ENCODE measurements at places on chromosomes 7 and 10.
A peak's percentile ranks its signal among the peaks of the same experiment; 100 is the strongest.

GRCh38 chr10:84938117-84938905 lies 609.9 kb downstream of the CCSER2 start:
- H3K27me3 ChIP-seq = no peaks in the 10 kb centered on the region
- H3K27ac ChIP-seq = no peak overlapping the region
- no peak overlapping the region for H3K4me3 ChIP-seq
- DNase-seq = no peak
- no peaks in the 10 kb centered on the region for H3K36me3 ChIP-seq
- no peaks in the 10 kb centered on the region for H3K4me1 ChIP-seq

- no peak for DNase-seq
- H3K36me3 ChIP-seq = peaks cover 47% of the 10 kb centered on the region
- no peak overlapping the region for H3K27ac ChIP-seq
- H3K4me1 ChIP-seq = peaks cover 13% of the 10 kb centered on the region
- H3K4me3 ChIP-seq = no peak overlapping the region
- no peaks in the 10 kb centered on the region for H3K27me3 ChIP-seq
Measured at GRCh38 chr7:107185716-107186115, 16.9 kb downstream of the HBP1 start.

DNA sequence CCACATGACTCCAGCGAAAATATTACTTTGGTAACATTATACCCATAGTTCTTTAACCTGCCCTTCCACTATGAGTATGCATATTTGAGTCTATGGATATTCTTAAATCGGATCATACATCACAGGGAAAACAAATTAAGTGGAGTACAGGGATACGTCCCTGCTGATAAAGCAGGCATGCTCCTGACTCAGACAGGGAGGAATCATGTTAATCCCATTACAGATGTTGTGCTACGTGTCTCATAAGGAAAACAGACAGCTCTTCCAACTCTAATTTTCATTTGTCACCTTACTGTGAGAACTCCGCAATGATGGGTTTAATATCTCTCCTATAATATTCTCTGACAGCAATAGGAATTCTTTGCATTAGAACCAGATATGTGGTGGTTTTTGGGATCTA lies 469.5 kb upstream of the POM121L12 start:
- H3K27me3 ChIP-seq = no peaks in the 10 kb centered on the region
- no peak for DNase-seq
- no peaks in the 10 kb centered on the region for H3K36me3 ChIP-seq
- H3K4me1 ChIP-seq = no peaks in the 10 kb centered on the region

DNA sequence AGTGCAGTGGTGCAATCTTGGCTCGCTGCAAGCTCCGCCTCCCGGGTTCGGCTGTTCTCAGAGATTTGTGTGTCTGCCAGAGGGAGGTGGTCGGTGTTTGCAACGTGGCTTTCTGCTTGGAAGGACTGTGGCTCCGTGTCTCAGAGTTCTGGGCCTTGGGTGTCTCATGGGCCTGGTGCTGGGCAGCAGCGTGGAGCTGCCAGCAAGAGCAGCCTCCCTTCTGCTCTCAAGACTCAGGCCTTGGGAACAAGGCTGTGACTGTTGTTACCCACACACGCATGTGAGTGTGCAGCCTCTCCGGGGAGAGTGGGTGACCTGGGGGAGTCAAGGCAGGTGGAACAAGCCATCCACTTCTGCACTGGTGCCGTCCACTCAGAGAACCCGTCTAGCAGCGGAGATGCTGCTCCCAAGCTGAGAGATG lies 52.0 kb downstream of the VIPR2 start:
- H3K27me3 ChIP-seq = no peaks in the 10 kb centered on the region
- no peak overlapping the region for H3K4me3 ChIP-seq
- DNase-seq = no peak
- H3K36me3 ChIP-seq = no peaks in the 10 kb centered on the region
- H3K4me1 ChIP-seq = peaks cover 3% of the 10 kb centered on the region

DNA sequence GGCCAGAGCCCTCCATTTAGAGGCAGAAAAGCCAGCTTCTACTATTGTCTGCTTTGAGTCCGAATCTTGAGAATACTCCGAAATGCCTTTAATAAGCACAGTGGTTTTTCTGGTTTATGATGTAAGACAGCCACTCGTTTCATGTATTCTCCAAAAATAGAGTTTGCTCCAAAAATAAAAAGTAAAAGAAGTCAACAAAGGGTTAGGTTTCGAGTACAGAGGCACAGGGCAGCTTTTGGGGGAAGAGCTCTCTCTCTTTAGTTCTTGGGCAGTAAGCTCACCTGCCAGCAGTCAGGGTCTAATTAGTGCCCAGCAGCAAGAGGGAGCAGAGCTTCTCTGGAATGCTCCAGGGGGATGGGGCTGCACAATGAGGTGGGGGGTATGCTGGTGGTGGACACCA lies 20.2 kb downstream of the CREB3L2 start:
- H3K4me1 ChIP-seq = peaks cover 38% of the 10 kb centered on the region
- no peak overlapping the region for H3K4me3 ChIP-seq
- peaks cover 4% of the 10 kb centered on the region for H3K36me3 ChIP-seq
- H3K27me3 ChIP-seq = no peaks in the 10 kb centered on the region

DNA sequence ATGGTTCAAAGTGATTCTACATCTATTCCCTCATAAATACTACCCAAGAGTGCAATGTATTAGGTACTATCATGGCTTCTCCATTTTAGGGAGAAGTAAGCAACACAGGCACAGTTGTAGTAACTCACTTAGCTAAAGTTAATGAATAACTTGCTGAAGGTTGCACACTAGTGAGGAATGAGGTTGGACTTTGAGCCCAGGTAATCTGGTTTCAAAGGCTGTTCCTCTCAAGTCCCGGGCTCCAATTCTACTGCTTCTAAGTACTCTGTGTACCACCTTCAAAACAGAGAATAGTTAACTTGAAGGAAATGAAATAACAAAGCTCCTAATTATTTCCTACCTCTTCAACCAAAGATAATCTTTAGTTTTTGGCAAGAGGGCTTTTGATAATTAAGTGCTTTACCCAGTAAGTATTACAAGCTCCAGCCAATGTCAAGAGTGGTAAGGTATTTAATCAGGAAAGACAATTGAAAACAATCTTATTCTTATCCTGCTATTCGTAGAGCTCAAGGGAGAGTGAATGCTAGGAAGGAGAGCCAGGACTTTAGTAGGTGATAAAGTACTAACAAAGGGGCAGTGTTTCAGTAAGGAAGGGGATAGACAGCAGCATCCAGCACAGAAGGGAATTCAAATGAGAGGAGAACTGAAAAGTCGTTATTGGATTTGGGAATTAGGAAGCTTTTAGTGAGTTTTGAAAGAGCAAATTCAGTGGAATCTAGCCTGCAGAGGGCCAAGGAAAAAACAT lies 158.2 kb upstream of the PTPRZ1 start:
- peak; percentile 90 for DNase-seq
- no peaks in the 10 kb centered on the region for H3K27me3 ChIP-seq
- no peaks in the 10 kb centered on the region for H3K36me3 ChIP-seq
- H3K4me1 ChIP-seq = peaks cover 28% of the 10 kb centered on the region

DNA sequence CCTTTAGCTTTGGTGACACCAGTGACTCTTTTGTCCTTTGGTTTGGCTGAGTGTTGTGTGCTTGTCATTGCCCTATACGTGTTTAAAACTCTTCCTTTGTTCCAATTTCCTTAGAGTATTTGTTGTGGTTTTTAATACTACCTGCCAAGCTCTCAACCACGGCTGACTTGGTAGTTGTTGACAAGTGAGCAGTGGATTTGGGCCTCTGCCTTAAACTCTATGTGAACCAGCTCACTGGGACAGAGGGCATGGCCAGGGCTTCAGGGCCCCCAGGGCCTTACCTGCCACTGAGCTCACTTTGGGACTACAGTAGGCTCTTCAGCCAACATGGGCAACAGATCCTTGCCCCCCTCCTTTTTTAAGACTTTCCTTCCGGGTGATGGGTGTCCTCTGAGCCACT lies 9.6 kb upstream of the DMBT1 start:
- DNase-seq = no peak
- no peaks in the 10 kb centered on the region for H3K36me3 ChIP-seq
- H3K4me3 ChIP-seq = no peak overlapping the region
- H3K27me3 ChIP-seq = no peaks in the 10 kb centered on the region
- no peak overlapping the region for H3K27ac ChIP-seq

DNA sequence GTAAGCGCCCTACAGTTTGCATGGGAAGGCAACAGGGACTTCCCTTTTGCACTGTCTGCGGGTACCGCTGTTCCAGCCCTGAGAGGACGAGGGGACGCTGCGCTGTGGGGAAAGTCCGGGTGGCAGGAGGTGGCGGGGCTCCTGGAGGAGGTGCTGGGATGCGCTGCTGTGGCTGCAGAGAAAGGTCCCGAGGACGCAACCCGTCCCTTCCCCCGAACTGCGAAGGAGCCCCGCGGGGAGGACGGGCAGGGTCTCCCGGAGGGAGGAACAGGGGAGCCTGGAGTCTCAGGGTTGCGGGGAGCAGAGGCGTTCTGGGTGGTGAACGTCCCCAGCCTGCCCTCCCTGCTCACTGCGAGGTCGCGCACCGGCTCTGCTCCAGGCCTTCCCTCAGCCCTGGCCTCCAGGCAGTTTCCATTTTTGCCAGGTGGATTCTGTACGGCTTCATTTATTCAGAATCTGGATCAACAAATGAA lies 91.6 kb downstream of the CXCL12 start:
- DNase-seq = no peak
- no peak overlapping the region for H3K4me3 ChIP-seq

DNA sequence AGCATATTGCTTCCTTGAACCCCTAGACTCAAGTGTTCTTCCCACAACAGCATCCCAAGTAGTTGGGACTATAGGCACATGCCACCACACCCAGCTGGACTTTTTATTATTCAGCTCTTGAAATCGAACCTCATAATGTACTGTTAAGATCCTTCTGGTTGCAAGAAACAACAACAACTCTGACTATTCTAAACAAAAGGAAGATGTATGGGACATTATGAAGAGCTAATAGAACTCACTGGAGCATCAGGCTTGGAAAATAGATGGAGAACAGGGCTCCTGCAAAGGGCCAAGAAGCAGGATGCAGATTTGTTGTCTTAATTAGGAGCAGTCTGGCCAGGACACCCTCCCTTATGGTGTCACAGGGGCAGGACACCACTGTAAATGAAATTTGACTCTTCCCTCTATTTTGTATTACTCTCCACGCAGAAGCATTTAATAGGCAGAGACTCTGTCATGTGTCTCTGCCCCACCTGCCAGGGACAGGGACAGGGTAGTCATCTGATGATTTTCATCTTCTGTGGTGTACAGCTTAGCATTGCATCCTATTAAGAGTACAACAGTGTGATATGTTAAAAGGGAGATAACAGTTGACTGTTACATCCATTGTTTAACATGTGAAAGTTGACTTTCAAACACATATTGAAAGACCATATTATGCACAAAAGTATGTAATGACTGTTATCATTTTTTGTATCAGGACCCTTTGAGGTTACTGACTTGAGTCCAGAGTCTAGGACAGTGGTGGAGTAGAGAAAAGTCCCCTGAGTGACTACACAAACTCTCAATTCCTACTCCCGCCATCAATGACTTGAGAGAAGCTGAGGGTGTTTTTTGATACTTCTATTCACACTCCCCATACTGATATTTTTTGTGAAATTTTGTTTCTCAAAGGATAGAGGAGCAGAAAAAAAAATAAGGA lies 157.3 kb downstream of the LRRC4 start:
- DNase-seq = no peak
- H3K4me3 ChIP-seq = no peak overlapping the region
- H3K27ac ChIP-seq = no peak overlapping the region
- no peaks in the 10 kb centered on the region for H3K4me1 ChIP-seq
- no peaks in the 10 kb centered on the region for H3K36me3 ChIP-seq

DNA sequence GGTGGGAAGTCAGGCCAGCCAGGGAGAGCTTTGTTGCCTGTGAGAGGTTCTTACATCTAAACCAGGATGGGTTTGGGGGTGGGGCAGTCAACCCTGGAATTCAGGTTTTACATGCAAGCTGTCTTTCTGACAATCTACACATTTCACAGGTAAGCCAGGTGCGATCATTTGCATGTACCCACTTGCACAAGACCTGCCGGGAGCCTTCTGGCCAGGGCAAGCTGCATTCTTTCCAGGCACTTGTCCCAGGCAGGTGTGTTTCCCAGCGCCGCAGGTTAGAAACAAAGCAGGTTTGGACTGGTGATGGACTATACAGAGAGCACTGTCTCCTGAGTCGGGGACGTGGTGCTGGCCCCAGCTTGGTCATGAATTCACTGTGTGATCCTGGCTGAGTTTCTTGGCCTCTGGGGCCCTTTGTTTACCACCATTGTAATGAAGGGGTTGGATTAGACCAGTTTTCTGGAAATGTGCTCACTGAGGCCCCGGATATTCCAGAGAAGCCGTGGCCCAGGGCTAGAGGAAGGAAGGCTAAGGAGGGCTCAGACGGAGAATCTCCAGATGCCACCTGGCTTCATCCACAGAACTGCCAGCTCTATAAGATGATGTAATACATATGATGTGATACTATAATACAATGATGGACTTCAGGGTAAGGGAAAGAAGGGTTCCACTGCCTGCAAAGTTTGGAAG lies 205.2 kb upstream of the SVIL start:
- no peaks in the 10 kb centered on the region for H3K36me3 ChIP-seq
- H3K27me3 ChIP-seq = no peaks in the 10 kb centered on the region
- peak overlapping the region; percentile 0 for H3K27ac ChIP-seq
- DNase-seq = no peak
- H3K4me3 ChIP-seq = no peak overlapping the region
- H3K4me1 ChIP-seq = peaks cover 19% of the 10 kb centered on the region

All from large intestine (tissue), 12 donors.